ENCODE measurements at places on chromosomes 16 and 17.

DNA sequence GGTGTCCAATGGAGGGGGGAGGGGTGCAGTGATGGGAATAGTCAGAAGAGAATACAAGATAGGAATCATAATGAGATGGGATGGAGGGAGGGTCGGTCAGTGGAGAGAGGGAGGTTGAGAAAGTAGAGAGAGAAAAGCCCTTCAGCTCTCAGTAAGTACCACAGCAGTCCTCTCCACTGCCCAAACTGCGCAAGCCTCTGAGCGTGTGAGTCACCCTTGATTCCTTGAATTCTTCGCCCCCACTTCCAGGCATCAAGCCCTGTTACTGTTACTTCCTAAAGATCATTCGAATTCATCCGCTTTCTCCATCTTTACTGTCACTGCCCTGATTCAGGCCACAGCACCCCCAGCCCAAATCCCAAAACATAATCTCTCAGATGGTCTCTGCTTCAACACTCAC, 2.5 kb downstream of the GUCY2D start:
- DNase-seq = no peak

DNA sequence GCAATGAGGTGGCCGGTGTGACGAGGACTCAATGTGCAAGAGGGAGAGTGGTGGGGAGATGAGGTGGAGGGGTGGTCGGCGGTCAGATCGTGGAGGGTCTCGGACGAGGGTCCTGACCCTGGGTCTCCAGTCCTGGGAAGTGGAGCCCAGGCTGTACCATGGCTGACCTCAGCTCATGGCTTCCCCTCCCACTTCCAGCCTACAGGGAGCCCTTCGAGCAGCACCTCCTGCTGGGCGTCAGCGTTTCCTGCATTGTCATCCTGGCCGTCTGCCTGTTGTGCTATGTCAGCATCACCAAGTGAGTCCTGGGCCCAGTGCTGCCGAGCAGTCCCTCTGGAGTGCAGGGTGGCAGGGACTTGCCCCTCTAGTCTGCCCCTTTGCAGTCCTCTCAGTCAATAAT, 41.8 kb downstream of the IL4R start:
- DNase-seq = no peak

DNA sequence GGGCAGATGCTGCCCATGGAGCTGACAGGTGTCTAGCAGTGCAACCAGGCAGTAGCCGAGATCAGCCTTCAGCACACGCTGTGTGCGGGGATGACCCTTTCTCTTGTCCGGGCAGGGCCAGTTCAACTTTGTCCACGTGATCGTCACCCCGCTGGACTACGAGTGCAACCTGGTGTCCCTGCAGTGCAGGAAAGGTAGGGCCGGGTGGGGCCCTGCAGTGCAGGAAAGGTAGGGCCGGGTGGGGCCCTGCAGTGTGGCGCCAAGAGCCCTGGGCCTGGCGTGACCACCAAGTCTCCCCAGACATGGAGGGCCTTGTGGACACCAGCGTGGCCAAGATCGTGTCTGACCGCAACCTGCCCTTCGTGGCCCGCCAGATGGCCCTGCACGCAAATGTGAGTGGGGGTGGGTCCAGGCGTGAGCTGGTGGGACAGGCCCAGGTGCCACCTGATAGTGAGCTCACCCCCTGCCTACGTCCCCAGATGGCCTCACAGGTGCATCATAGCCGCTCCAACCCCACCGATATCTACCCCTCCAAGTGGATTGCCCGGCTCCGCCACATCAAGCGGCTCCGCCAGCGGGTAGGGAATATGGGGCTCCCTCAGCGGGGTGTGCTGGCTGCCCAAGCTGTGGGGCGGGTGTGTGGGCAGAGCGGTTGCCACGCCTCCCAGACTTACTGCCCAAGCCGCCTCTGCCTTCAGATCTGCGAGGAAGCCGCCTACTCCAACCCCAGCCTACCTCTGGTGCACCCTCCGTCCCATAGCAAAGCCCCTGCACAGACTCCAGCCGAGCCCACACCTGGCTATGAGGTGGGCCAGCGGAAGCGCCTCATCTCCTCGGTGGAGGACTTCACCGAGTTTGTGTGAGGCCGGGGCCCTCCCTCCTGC, 40.2 kb downstream of the TSC2 start:
- DNase-seq = no peak

DNA sequence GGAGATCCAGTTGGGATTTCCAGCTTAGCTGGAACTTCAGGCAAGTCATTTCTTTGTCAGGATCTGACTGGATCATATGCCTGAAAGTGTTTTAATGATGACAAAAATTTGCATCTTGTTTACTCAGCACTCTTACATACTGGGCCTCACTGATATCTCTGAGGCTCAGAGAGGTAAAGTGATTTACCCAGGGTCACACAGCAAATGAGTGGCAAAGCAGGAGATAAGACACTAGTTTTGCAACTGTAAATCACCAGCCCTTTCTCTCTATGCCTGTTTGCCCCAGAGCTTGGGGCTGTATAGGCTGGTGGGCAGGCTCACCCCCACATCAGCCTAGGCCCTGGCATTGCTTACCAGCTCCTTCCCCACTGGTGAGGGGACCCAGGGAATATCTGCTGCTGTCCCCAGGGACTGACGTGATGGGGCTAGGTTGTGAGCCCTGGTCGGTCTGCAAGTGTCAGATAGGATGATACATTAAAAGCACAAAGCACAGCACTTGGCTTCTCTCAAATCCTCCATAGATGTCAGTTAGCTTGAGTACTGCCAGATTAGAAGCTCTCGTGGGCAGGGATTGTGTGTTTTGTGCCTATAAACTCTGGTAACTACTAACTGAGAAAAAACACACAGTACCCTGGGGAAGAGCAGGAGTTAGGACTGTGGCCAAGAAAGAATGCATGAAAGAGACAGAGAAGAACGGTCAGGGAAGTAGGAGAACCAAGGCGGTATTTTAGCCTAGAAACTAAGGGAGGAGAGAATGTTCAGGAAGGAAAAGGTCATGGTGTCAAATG, 165.4 kb downstream of the COPRS start:
- no peak for DNase-seq

GRCh38 chr17:49494399-49494985, 601 bp upstream of the NGFR start:
- no peak for DNase-seq

GRCh38 chr17:37488009-37488604, 1.6 kb upstream of the DUSP14 start:
- peak; percentile 89 for DNase-seq

DNA sequence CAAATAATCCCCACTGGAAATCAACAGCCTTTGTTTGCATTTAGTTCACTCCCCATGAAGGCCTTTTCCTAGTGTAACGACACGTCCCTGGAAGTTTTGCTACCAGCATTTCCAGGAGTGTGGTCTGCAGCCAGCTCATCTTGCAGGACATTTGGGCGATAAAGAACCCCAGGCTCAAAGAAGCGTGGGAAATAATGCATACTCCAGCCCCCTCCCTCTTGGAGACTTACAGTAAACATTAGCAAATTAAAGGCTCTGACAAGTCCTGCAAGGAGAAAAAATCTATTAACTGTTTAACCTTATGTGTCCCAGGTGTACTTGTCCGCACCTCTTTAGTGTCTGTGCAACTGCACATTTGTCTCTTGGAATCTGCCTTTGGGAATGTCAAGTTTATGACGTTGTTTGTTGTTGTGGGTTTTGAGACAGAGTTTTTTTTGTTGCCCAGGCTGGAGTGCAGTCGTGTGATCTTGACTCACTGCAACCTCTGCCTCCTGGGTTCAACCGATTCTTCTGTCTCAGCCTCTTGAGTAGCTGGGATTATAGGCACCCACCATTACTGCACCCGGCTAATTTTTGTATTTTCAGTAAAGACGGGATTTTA, 131.1 kb downstream of the ABCC1 start:
- no peak for DNase-seq

GRCh38 chr17:76732734-76733617, 4.2 kb downstream of the SRSF2 start:
- DNase-seq = no peak

DNA sequence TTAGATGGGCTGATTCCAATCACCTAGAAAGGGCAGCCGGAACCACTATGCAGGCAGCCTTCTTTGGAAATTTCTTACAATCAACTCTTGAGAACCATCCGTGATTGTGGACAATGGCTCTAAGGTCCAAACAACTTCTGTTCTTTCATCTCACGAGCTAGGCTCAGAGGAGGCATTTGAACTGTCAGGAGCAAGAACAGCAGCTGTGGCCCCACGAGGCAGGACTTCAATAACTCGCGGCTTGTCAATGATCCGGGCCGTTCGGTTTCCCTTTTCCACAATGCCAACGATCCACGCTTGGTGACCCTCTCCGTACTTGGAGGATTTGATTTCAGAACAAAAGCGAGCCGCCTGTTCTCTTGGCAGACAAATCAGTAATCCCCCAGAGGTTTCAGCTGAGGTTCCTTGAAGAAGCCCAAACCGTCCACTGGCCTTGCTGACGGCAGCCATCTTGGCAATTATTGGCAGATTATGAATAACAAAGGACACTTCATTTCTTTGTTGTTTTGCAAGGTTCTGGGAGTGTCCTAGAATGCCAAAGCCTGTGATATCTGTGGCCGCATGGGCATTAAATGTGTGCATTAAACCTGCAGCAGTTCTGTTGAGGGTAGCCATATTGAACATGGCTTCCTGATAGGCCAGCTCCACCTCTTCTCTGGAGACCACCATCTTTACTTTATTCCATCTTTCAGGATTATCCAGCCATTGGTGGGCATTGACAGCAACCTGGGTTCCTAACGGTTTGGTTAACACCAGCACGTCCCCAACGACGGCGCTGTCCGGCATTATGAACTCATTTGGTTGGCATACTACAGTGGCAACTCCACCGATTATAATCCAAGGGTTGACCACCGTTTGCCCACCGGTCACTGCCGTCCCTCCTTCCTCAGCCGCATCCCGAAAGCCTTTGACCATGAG, 1.2 kb downstream of the SEPHS2 start:
- no peak for DNase-seq

GRCh38 chr16:74862743-74863244, 88.2 kb upstream of the FA2H start:
- peak; percentile 2 for DNase-seq

DNA sequence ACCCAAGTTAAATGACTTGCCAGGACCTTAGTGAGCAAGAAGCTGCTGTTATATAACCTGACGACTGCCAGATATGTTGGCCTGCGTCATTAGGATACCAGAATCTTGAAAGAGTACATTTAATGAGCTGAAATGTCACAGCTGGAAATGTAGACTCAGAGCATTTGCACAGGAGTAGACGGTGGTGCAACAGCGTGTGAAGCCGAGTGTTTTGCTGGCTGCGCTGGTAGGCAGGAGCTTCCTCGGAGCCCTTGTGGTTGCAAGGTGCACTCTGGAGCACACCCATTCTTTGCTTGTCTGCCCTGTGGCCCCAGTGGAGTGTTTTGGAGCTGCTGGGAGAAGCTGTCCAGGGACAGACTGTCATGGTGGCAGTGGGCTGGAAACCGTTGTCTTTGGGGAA, 79.3 kb downstream of the BANP start:
- DNase-seq = no peak

DNA sequence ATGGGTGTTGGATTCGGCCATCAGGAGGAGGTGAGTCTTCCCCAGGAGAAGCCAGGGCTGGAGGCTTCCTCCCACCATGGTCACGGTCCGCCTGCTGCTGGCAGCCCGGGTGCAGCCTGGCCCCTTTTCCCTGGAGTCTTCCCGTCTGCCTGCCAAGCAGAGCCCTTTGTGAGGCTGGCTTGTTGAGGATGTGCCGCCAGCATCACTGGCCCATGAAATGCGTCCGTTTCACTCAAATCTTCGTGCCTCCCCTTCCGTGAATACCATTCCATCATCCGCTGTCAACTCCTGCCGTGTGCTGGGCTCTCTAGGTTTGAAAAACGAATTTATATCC, 9.6 kb downstream of the VPS4A start:
- DNase-seq = no peak

- no peak for DNase-seq
These were observed 8.1 kb downstream of the ANKRD11 start for GRCh38 chr16:89482150-89482816.

DNA sequence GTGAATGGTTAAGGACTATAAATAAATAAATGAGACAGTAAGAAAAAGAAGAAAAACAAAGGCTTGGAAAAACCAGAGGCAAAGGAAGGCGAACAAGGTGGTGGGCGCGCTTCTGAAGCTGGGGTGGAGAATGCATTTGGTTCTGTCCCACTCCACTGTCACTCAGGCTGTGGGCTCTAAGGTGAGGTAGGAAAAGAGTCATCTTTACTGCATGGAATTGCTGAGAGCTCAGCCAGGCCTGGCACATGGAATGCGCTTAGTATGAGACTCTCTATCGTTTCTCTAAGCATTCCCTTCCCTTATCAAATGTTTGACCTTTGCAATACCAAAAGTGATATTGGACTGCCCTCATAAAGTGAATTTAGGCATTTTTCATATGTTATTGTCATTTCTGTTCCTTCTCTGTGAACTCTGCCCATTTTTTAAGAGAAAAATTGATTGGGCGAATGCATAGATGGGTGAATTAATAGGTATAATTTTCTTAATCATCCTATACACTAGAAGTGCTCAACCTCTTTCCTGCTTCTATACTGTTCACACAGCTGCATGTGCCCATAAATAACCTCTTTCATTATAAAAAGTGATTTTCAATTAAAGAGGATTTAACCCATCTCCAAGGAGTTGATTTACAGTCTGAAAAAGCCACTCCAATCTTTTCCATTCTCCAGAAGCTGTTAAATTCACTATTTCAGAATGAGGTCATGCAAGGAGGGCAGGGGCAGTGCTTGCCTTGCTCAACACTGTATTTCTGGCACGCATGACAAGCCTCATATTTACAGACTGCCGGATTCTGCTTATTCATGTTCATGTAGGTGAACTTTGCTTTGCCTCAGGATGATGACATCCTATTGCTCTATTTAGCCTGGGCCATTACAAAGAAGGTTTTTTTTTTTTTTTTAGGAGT, 87.7 kb downstream of the MYH10 start:
- DNase-seq = no peak

DNA sequence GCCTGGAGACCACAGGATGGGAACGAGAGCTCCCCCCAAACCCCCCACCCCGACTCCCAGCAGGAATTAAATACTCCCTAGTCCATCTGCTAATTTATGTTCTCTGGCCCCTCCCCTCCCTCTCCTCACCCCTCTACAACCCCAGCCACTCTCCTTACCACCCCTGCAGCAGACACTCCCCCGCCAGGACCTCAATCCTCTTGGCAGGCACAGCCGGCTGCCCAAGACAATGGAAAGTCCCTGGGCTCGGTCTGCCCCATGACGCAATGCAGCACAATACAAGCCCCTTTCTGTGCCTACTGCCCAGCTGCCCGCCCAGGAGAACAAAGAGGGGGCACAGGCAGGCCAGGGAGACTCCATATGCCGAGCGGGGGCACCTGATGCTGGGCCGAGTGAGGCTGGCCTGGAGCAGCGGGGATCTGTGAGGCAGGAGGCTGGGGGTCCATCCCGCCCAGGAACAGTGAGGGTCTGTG, 30.3 kb upstream of the CDC42EP4 start:
- DNase-seq = no peak

Data from NCI-H2029 (cell line).